Natural killer cell treated with Interleukin-12 subunit alpha and Interleukin-12 subunit beta and Interleukin-15 and Interleukin-18, amount 100 ng/mL, for 72 hours (primary cell): ENCODE measurements at places on chromosomes 7 and 10. TPM values are rescaled to one million over a fixed set of nuclear protein-coding genes. Genes with fewer than 3 reads are reported as not detected.

MMRN2 gene
- total RNA-seq: not detected

NRAP gene
- not detected for total RNA-seq

VGF gene
- total RNA-seq: not detected

RBP4 gene
- not detected for total RNA-seq
